ENCODE measurements at places on chromosomes 3 and 15.

DNA sequence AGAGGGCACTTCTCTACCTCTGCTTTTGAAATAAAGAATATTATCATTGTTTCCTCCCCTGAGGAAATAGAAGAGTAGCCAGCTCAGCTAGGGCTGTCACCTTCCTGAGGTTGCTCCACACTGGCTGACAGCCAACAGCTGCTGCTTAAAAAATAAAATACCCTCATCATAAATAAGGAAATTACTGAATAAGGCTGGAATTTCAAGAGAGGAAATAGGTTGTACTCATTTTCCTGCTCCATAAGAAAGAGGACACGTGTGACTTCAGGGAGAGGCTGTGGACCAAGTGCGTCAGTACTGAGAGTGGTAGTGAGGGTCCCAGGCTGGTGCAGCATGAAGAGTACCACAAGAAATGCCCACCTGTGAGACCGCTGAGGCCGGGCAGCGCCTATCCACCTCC lies 8.1 kb upstream of the C2CD4B start:
- no peak for DNase-seq

DNA sequence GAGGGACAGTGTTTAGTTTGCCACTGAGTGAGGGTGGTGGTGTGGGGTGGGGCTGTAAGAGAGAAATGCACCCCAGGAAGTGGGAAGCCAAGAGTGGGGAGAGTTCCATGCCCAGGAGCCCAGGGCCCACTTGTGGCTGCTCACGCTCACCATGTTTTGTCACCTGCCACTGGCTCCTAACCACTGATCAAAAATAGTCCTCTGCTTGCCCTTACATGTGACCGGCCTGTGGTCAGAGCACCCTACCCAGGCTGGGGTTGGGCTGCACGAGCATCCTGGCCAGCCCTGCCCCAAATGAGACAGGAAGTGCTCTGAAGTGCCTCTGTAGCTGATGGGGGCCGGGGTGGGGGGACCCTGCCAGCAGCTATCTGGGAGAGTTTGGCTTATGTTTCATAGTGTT lies 216.3 kb downstream of the RPLP1 start:
- no peak for DNase-seq

DNA sequence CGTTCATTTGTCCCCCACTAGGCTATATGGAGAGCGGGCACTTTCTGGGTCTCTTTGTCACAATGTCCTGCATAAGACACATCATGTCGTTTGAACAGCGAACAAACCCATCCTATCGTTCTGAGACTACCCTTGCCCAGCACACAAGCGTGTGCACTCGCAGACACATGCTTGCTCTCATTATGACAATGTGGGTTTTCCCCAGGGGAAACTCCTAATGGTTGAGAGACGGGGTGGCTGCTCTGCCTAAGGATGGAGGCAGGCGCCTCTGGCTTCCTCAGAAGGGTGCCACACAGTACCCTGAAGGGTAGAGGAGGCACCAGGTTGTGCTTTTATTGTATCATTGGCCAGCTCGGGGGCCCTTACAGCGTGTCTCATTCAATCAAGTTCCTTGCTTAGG lies 51.0 kb upstream of the MYZAP start:
- no peak for DNase-seq

GRCh38 chr15:87739866-87740265 lies 516.7 kb downstream of the NTRK3 start:
- no peak for DNase-seq

GRCh38 chr3:51245867-51246266 lies 139.2 kb upstream of the MANF start:
- DNase-seq, result no peak

DNA sequence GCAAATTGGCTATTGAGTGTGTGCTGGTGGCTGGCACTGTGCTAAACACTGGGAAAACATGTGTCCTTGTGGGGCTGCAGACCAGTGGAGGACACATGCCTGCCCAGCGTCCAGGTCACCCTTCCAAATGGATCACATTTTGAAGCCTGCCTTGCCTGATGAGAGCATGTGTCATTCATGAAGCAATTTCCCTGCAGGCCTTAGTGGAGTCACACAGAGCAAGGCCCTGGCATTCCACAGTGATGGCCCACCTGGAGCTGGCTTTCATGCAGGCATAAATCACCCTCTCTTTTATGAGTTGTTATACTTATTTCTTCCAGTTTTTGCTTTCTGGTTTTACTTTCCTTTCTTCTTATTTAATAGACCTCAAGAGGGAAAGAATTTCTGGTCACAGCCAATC lies 219.5 kb downstream of the EPHB1 start:
- DNase-seq, result no peak

DNA sequence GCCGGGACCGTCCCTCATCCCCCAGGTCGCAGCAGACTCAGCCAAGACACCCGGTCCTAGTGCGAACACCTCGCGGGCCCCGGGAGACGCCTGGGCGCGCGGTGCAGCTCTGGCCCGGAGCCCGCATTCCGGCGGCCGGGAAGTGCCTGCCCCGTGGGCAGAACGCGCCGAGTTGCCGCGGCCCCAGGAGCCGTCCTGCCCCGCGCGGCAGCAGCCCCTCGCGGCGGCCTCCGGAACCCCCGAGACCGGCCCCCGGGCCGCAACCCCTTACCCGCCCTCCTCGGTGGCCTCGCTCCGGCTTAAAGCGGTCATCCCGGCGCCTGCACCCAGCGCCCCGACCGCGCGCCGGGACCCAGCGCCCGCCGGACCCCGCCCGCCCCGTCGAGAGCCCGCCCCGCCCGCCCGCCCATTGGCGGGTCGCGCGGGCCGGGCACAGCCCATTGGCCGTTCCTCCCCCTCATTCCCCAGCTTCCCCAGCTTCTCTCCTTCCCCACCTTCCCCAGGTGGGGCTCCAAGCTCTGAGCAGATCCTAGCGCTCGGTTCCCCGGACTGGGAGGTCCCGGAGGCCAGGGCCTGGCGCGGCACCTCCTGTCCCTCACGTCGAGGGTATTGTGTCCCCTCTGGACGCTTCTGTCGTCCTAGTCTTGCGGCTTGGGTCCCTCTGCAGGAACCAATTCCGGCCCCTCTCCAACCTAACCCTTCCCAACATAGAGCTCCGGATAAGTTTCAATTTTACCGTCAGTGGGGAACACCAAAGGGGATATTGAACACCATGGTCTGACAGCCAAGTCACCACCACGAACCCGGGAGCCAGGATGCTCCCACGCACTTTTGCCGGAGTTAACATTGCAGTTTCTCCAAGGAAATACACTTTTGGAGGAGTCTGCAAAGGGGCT lies at the start of gene GRAMD2A:
GRAMD2A (minus strand) TSS at position 328 of the 896 bp plus-strand sequence.
- peak; percentile 81 for DNase-seq

GRCh38 chr3:41600616-41601015 lies 361.3 kb downstream of the ULK4 start:
- DNase-seq, result no peak

DNA sequence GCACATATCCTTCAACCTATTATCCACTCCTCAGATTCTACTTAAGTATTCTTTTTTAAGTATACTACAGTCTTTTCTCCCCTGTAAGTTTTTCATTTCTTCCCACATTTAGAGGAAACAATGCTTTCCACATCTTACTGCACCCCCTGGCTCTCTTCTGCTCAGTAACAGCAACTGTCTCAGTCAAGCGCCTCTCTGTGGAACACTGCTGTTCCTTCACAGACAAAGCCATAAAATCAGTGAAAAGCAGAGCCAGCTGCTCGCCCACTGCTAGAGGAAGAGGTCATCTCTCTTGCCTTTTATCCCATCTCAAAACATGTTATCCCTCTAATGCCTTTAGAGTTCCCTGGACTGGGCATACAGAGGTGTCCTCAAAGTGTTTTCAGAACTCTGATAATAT lies 24.8 kb downstream of the SERP1 start:
- no peak for DNase-seq

DNA sequence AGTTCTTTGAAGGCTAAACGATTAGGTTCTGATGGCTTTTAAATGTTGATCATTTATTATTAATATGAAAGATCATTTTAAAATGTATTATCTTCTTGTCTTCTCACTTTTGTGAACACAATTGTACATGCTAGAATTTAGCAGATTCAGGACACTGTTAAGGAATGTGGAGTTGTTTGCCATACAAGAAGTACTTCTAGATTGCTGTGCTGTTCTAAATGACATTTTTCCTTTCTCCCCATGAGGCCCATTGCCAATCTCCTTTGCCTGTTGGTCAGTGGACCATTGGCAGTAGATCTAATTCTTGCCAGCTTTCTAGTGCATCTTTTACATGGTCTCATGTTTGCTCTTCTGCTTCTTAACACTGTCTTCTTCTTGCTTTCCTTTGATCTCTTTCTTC lies 242.3 kb downstream of the MECOM start:
- DNase-seq, result no peak

- no peak for DNase-seq
Observed at GRCh38 chr3:188659449-188660090, 505.6 kb downstream of the LPP start.

- DNase-seq, result no peak
Observed at GRCh38 chr3:21944251-21944650, 193.2 kb upstream of the ZNF385D start.

- no peak for DNase-seq
Observed at GRCh38 chr15:93042211-93042610, 46.8 kb downstream of the RGMA start.

- no peak for DNase-seq
Observed at GRCh38 chr3:14976317-14976716, 28.9 kb downstream of the NR2C2 start.

DNA sequence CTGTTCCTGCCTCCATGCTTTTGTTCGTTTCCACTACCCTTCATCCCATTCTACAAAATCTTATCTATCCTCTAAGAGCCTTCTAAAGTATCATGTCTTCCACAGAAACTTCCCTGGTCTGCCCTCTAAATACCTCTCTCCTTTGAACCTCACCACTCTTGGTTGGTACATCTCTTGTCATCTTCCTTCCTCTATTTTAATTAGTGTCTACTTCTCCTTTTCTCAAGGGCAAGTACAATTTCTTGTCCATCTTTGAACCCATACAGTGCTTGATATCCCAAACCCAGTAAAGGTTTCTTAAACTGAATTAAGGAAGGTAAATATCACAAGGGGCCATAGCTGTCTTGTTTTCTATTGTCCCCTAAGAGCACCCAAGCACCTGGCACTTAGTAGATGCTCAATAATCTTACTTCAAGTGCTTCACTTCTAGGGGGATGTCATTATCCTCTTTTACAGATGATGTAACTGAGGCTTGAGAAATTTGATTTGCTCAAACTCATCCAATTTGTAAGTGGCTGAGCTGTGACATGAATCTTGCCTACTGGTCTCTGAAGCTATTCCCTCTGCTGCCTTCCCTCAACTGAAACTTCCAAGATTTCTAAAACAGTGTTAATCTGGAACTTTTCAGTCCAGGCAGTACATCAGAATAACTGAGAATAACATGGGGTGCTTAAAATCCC lies 2.6 kb upstream of the DAPK2 start:
- DNase-seq, result peak; percentile 47

DNA sequence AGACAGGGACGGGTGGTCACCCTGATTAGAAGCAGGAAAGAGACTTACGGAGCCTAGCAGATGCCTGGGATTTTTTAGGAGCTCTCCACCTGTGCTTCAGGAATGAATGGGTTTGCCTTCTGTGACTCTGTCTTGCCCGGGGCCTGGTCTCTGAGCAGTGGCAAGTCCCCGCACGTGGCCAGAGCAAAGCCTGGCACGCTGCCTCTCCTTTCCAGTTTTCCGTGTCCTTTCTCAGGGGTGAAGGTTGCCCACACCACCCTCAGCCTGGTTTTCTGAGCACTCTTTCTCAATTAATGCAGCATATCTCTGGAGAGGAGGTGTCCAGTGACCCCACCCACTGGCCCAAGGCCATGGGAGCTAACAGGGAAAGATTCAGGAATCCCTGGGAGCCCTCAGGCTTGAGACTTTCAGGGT lies 14.5 kb upstream of the CHST14 start:
- DNase-seq, result no peak

GRCh38 chr3:186976837-186977750 lies 46.8 kb downstream of the ST6GAL1 start:
- no peak for DNase-seq

DNA sequence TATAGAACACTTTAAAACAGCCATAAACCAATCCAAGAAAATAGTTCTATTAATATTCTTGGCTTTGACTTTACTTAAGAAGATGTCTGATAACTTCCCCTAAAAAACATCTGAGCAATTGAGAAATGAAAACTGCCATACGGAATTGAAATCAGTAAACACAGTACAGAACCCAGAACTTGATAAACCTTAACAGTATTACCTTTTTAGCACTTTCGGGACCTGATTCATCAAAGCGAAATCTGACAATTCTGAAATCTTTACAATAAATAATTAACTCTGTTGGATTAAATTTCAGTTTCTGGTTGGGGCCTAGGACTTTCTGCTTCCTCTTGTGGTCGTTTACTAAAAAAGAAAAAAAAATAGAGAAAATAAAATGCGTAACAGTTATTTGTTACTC lies 17.3 kb downstream of the MTMR10 start:
- DNase-seq, result no peak

GRCh38 chr3:131728898-131729642 lies 226.3 kb upstream of the MRPL3 start:
- DNase-seq, result no peak

- no peak for DNase-seq
Observed at GRCh38 chr15:71085809-71086208, 29.5 kb upstream of the THSD4 start.

- no peak for DNase-seq
Observed at GRCh38 chr15:78321041-78321570, 19.0 kb upstream of the CRABP1 start.

GRCh38 chr3:160368804-160369203 lies 30.2 kb downstream of the IFT80 start:
- DNase-seq, result no peak

GRCh38 chr15:63061975-63062374 lies 19.4 kb downstream of the TPM1 start:
- DNase-seq, result no peak

- no peak for DNase-seq
Observed at GRCh38 chr15:93459396-93459795, 370.4 kb upstream of the RGMA start.

- no peak for DNase-seq
Observed at GRCh38 chr3:47527952-47528725, 14.6 kb upstream of the ELP6 start.

- DNase-seq, result no peak
Observed at GRCh38 chr3:182406786-182407185, 386.5 kb upstream of the ATP11B start.

GRCh38 chr15:69921626-69922619 lies 175.8 kb downstream of the TLE3 start:
- DNase-seq, result peak; percentile 55

DNA sequence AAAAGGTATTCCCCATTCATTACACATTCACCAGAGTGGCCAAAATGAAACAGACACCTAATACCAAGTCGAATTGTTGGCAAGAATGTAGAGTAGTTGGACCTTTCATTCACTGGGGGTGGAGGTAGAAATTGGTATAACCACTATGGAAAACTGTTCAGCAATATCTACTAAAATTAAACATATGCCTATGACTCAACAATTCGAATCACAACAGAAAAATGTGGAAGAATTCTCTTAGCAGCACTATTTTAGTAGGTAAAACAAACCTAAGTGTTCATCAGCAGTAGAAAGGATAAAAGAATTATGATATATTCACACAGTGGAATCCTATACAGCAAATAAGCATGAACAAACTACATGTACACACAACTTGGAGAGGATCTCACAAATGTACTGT lies 30.6 kb downstream of the POLG start:
- no peak for DNase-seq

- no peak for DNase-seq
Observed at GRCh38 chr3:143036557-143036956, 35.2 kb downstream of the U2SURP start.
